ENCODE measurements at places on chromosomes 5 and 9.

GRCh38 chr5:141779503-141779973 lies 97.5 kb upstream of the ARAP3 start:
- no peaks in the 10 kb centered on the region for H3K27me3 ChIP-seq
- DNase-seq: no peak
- H3K4me1 ChIP-seq: no peaks in the 10 kb centered on the region
- no peak overlapping the region for H3K4me3 ChIP-seq

DNA sequence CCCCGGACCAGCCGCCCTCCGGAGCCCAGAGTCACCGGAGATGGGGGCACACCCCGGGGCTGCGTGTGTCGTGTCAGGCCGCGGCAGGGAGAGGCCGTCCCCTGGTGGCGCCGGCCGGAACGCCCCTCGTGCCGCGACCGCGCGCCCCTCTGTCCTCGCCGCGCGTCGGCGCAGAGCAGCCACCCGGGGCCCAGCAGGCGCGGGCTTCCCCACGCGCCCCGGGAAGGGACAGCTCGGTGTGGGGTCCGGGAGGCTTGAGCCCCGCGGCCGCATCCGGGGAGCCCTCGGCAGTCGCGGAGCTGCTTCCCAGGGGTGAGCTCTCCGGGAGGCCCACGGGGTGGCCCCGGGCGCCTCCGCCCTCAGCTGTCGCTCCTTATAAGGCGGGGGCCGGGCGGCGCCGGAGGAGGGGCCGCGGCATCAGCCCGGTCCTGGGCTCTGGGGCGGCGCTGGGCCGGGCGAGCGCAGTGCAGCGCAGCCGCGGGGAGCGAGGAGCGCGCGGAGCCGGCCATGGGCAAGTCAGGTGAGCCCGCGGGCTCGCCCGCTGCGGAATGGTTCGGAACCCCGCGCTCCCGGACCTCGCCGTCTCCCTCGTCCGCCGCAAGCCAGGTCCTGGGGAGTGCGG lies at the start of gene GLIPR2:
TSS of gene GLIPR2 (plus strand) at position 462 of the 622 bp plus-strand sequence. CDS start at position 508, 46 bp downstream.
- DNase-seq: peak; percentile 86
- H3K4me3 ChIP-seq: peak within 1 kb of the TSS; percentile 94
- H3K4me1 ChIP-seq: peaks cover 6% of the 10 kb centered on the region
- peak within 1 kb of the TSS; percentile 76 for H3K27ac ChIP-seq
- H3K27me3 ChIP-seq: no peaks in the 10 kb centered on the region

DNA sequence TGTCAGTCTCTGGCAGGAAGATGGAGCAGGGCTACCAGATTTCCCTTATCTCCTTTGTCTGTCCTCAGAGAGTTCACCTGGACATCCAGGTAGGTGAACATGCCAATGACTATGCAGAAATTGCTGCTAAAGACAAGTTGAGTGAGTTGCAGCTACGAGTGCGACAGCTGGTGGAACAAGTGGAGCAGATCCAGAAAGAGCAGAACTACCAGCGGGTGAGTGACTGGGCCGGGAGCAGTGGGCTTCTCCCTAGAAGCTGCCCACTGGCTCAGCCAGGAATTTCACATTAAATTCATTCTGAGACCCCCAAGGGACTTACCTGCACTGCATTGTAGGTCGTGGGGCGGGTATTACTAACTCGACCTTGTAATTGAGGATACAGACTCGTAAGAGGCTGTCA lies 2.1 kb downstream of the TMED9 start:
- no peak overlapping the region for H3K27ac ChIP-seq
- H3K4me1 ChIP-seq: peaks cover 10% of the 10 kb centered on the region
- no peaks in the 10 kb centered on the region for H3K27me3 ChIP-seq
- peaks cover 34% of the 10 kb centered on the region for H3K36me3 ChIP-seq

- no peaks in the 10 kb centered on the region for H3K4me1 ChIP-seq
- no peak overlapping the region for H3K4me3 ChIP-seq
- H3K27ac ChIP-seq: no peak overlapping the region
- DNase-seq: no peak
Observed at GRCh38 chr9:86703346-86703745, 244.0 kb downstream of the GAS1 start.

- no peaks in the 10 kb centered on the region for H3K4me1 ChIP-seq
- peak; percentile 54 for DNase-seq
- peak overlapping the region; percentile 18 for H3K27ac ChIP-seq
- H3K36me3 ChIP-seq: no peaks in the 10 kb centered on the region
- no peak overlapping the region for H3K4me3 ChIP-seq
Observed at GRCh38 chr5:89117124-89117644, 234.2 kb upstream of the MEF2C start.
